ENCODE measurements at places on chromosomes 3 and 15.

DNA sequence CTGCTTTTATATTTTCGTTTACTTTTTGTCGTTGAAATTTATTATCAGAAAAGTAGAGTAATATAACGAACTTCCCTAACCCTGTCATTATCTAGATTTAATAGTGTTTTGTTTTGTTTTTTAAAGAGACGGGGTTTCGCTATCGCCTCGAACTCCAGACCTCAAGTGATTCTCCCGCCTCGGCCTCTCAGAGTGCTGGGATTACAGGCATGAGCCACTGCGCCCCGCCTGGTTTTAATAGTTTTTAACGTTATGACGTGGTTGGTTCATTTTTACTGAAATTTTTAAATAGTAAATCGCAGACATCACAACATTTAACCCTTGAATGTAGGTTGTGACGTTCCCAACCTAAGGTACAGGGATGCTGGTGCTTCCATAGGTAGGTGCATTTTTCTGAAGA is 1.0 kb downstream of the NGRN start:
- DNase-seq, result peak; percentile 29

DNA sequence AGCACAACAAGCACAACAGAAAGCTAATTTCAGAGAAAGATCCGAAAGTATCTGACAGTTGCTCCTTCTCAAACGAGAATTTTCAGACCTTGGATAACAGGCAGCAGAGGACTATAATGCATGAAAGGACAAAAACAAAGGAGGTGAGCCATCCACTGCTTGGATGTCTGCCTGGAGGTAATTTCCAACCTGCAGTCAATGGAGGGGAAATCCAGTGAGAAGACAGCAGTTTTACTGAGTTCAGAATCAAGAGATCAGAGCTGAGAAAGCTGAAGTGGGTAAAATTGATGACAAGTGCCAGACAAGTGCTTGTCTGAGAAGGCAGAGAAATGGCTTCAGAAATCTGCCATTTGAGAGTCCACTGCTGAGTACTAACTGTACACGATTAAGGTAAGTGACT is 22.1 kb downstream of the UBE3A start:
- DNase-seq, result no peak

DNA sequence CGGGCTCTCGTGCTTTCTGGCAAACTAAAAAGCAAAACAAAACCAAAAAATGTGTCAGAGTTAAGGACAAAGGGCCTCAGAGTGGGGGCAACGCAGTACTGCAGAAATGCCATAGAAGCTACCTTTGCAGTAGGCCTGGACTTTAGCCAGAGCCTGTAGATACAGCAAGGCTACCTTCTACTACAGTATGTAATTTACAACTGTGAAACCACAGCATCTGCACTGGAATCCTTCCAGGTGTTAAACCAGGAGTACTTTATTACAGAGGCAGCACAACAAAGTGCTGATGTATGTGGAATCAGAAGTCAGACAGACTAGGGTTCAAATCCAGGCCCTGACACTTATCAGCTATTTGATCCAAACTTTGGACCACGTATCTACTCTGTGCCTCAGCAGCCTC is 34.9 kb downstream of the RUBCN start:
- DNase-seq, result no peak

GRCh38 chr15:84761607-84762131 is 13.3 kb downstream of the ZNF592 start:
- DNase-seq, result no peak

- DNase-seq, result peak; percentile 5
Observed at GRCh38 chr3:75180235-75180944, 483.7 kb upstream of the FRG2C start.

DNA sequence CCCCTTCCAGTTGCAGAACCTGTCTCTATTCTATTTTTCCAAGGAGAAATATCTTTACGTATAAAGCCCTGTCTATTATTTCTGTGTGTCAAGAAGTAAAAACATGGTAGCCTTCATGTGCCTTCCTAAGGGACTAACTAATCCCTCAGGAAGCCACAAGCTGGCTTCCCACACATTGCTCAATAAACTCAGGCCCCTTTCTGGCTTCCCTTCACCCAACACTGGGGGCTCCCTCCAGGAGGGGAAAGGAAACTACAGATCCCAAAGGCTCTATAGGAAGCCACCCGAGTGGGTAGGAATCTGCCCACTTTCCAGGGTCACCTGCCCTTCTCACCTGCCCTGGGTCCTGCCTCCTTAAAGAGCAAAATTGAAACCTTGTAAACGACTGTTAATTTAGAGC is 4.6 kb downstream of the TLE3 start:
- no peak for DNase-seq

- no peak for DNase-seq
Observed at GRCh38 chr3:99344216-99344615, 294.2 kb upstream of the COL8A1 start.

DNA sequence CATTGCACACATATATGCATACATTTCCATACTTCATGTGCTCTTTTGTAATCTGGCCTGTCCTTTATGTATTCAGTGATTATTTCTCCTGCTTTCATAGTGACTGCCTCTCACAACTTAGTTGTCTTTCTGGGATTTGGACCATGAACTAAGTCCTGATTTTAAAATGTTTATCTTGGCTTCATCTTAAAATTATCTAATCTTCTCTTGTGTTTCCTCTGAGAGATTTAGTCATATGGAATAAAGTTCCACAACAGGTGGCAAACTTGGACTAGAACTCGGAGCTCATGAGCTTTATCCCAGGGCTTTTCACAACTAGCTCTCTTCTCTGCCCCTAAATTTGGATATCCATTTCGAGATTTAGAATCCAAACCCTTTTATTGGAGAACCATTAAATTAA is 44.3 kb downstream of the U2SURP start:
- no peak for DNase-seq

DNA sequence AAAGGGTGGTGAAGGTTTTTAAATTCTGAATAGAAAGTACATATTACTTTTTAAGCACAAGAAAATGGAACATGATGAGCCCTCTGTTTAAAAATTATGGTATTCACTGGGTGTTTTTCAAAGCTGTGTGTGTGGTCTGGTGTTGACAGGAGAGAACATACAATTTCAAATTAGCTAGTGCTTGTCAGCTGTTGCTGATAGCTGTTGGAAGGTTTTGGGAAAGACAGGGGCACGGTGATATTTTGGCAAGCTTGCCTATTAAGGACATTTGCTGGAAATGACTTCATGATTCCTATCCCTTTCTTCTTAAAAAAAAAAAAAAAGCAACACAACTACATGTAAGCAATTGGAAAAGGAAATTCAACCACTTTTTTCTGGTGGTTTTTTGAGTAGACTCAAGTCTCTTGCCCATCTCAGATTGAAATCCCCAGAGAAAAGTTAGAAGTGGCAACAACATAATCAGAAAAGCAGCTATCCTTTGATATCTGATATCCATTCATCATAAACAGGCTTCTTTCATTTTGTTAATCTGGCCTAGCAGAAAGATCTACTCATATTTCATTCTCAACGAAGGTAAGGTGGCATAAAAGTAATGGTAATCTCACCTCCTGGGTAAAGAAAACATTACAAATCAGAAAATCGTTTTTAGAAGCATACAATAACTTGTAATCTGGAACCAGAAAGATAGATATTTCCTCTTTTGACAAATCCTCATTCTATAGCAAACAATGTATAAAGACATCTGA is 130.0 kb downstream of the RBMS3 start:
- peak; percentile 23 for DNase-seq

DNA sequence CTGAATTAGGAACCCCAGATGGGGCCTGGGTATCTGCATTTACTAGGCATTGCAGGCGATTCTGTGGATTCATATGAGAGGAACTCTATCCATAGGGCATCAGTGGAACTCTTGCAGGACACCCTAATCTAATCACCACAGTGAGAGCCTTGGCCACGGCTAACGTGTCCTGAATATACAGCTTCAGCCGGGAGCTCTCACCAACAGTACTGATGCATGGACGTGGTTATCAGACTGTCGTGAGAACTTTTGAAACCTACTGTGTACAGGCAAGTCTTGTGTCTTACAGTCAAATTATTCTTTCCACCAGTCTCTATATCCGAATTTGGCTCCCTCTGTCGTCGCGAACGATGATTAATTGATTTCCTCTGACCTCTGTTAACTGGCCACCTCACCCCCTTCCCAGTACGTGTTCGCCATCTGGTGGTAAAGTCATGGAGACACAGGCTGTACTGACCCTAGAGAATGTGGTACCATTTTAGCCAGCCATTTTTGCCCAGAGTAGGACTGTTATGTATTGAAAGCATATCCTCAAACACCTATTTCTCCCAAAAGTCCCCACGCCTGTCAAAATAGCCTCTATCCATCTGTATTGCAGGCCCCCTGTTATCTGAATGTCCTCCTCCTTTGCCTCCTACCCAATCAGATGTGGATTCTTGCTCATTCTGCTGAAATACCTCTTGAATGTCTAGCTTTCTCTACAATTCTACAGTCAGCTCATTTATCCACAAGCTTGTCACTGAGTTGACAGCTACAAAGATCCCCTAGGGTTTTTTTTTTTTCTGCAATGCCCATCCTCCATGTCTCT is 39.7 kb downstream of the GLDN start:
- DNase-seq, result peak; percentile 89

DNA sequence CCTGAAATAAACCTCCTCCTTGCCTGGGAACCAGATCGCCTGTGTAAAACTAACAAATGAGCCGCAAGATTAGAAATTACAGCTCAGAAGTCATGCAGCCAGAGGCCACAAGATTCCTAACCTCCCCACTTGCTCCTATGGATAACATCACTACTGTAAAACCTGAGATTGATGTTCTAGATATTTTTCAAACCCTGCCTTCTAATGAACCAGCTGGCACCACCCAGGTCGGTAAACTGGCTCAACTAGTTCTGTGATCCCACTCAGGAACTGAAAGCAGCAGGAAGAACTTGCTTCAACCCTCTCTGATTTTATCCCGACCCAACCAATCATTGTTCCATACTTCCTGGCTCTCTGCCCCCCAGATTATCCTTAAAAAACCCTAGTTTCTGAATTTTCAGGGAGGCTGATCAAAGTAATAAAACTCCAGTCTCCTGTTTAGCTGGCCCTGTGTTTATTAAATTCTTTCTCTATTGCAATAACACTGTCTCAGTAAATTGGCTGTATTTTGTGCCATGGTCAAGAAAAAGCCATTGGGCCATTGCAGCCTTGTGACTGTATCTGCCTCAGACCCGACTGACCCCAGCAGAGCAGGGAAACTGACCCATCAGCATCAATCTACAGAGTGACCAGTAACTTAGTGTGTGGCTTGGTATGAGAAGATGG is 98.9 kb downstream of the RPLP1 start:
- no peak for DNase-seq

DNA sequence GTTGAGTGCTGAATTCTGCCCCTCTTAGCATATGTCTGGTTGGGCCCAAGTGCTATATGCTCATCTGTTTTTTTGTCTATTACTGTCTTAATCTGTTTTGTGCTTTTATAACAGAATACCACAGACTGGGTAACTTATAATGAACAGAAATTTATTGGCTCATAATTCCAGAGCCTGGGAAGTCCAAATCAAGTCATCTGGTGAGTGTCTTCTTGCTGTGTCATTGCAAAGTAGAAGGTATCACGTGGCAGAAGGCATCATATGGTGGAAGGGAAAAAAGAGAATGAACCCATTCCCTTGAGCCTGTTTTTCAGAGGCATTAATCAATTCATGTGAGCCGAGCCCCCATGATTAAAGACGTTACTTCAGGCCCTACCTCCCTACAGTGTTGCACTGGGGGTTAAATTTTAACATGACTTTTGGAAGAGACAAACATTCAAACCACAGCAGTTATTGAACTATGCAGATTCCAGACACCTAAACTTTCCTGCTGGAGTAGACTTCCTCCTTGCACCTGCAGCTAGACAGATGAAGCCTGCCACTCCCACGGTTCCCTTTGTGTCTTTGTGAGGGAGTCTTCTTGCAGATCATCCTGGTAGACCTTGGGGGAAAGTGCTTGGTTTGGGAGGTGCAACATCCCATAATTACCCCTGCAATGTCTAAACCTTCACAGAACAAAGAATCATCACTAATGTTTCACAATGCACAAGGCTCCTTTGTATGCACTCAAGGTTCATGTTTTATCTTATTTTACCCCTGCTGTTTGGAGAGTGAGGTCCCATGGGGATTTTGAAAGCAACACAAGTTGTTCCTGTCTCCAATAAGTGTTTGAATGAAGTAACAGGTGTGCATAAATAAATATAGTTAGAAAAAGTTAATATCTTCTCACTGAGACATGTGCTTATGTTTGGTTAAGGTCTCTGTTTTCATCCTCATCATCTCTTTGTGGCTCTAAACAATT is 64.7 kb upstream of the XCR1 start:
- no peak for DNase-seq

- no peak for DNase-seq
Observed at GRCh38 chr15:95097361-95097760, 866.0 kb downstream of the MCTP2 start.

DNA sequence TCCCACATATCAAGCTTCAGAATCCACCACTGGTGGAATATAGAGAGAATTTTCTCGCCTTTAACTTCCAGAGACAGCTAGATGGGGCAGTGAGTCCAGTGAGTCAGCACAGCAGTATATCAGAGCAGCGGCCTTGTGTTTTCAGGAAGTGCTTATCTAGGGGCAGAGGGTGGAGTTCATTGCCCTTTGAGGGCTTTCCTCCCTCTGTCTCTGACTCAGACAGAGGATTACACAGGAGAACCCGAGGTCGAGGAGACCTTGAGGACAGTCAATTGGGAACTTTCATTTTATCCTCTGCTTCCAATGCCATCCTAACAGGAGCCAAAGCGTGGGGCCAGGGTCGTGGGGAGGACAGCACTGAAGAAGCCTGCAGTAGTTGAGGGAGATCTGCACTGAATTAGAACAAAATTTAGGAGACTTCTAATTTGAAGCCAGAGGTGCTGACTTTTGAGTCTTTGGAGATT is 109.6 kb upstream of the UMPS start:
- DNase-seq, result peak; percentile 62

GRCh38 chr15:41873711-41874110 is 20.1 kb downstream of the SPTBN5 start:
- no peak for DNase-seq

GRCh38 chr3:56282341-56282740 is 185.9 kb downstream of the ERC2 start:
- no peak for DNase-seq

GRCh38 chr15:95698951-95699350 is 631.5 kb upstream of the NR2F2 start:
- DNase-seq, result no peak

- DNase-seq, result no peak
Observed at GRCh38 chr15:57735891-57736290, 29.4 kb downstream of the POLR2M start.

- DNase-seq, result no peak
Observed at GRCh38 chr15:62094388-62094787, 27.6 kb downstream of the C2CD4A start.

GRCh38 chr3:9067352-9067975 is 104.2 kb upstream of the RAD18 start:
- peak; percentile 86 for DNase-seq

DNA sequence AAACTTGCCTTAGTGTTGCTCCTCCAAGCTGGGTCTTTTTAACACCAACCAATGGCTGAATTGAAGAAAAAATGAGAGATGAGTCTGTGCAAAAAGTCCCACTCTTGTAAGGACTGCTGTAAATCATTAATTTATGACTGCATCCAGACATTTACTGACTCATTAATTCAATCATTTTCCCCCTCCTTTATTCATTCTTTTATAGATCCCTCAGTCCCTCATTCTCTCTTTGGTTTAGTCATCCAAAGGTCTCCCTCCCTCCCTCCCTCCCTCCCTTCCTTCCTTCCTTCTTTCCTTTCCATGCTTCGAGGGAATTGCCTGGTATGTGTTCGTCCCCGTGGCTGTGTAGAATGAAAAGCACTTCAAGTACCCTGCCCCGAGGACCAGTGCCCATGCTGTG is 35.3 kb upstream of the MRPS22 start:
- no peak for DNase-seq
